ENCODE measurements at places on chromosomes 2 and 18.

DNA sequence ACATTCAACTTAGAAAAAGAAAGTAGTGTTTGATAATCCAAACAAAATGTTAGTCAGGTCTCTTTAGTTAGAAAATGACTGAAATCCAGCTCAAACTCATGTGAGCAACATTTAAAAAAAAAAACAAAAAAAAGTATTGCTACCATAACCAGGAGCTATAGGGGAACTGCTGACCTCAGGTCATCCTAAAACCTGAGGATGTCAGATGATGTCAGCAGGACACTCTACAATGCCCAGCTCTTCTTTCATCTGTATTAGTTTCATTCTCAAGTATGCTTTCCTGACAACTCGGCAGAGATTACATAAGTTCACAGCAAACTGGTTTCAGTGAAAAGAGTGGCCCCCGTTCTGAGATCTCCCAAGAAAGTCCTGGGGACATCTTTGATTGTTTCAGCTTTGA, 4.2 kb upstream of the ESCO1 start:
- no peak for DNase-seq

- peak; percentile 96 for DNase-seq
Observed at GRCh38 chr2:74421221-74421870, at the start of the genes C2orf81 and WDR54. TSS of gene C2orf81 (minus strand) at chr2:74421619. CDS start at chr2:74421560, 59 bp downstream. TSS of gene WDR54 (plus strand) at chr2:74421730. CDS start at chr2:74422154, 424 bp downstream.

GRCh38 chr2:217694291-217694690, 308.5 kb downstream of the TNS1 start:
- no peak for DNase-seq

DNA sequence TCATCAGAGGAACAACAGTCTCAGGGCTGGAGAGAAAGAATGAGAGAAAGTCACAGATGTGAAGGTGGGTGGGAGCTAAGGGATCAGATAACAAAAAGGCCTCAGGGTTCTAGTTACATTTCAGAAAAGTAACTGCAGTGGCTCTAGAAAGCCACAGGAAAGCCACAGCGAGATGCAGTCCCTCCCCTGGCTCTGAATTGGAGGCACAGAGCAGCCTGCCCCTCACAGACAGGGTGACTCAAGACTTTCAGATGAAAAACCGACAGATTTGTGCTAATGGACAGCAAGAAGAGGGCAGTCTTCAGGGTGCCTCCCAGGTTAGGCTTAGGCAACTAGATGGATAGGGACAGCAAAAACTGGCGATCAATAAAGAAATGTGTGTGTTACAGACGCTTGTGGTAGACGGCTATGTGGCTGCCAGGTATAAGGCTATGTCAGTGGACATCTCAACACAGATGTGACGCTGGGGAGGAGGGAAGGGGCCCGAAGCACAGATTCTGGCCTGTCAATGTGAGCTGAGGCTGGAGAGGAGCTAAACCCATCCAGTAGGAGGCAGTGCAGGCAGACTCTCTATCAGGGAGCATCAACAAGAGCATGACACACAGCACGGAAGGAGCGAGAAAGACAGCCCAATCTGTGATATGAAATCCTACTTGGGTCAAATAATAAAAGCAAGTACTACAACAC, 26.2 kb downstream of the UNC50 start:
- DNase-seq: no peak

- no peak for DNase-seq
Observed at GRCh38 chr18:60191926-60192325, 180.6 kb downstream of the MC4R start.

GRCh38 chr18:3528231-3528630, 78.3 kb downstream of the TGIF1 start:
- no peak for DNase-seq

- DNase-seq: no peak
Observed at GRCh38 chr2:224165901-224166319, 126.8 kb upstream of the SERPINE2 start.

DNA sequence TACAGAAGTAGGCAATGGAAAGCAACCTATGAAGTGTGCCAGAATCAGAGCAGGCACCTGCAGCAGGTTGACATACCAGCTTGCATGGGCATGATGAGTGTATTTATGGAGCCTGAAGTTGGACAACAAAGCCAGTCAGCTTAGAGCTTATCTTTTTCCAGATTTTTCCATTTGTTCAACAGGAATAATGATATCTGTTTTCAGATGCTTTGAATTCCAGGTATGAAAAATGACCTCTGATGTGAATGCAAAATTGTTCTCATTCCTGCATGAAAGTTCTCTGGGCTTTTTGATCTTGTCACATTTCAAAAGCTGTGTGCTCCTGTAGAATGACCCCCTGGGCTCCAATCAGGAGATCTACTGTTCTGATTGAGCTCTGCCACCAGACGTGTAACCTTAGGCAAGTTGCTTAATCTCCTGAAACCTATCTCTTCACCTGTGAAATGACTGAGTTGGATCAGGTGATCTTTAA, 38.2 kb upstream of the VIT start:
- no peak for DNase-seq

GRCh38 chr2:120748310-120748709, 12.6 kb downstream of the GLI2 start:
- no peak for DNase-seq

DNA sequence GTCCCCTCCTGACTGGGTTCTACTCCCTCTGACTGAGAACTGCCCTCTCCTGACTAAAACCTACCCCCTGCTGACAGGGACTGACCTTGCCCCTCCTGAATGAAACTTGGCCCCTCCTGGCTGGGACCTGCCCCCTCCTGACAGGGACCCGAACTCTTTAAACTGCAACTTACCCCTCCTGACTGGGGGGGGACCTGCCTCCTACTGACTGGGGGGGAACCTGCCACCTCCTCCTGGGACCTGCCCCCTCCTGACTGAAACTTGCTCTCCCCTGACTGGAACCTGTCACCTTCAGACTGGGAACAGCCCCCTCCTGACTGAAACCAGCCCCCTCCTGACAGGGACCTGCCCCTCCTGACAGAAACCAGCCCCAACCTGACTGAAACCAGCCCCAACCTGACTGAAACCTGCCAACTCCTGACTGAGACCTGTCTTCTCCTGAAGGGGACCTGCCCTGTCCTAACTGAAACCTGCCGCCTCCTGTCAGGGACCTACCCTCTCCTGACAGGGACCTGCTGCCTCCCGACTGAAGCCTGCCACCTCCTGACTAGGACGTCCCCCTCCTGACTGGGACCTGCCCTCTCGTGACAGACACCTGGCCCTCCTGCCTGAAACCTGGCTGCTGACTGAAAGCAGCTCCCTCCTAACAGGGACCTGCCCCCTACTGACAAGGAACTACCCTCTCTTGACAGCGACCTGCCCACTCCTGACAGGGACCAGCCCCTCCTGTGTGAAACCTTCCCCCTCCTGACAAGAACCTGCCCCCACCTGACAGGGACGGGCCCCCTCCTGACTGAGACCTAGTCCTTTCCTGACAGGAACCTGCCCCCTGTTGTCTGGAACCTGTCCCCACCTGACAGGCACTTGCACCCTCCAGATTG, 87.1 kb downstream of the PXDN start:
- DNase-seq: no peak

GRCh38 chr2:122034777-122035176, 279.3 kb downstream of the TSN start:
- DNase-seq: no peak

DNA sequence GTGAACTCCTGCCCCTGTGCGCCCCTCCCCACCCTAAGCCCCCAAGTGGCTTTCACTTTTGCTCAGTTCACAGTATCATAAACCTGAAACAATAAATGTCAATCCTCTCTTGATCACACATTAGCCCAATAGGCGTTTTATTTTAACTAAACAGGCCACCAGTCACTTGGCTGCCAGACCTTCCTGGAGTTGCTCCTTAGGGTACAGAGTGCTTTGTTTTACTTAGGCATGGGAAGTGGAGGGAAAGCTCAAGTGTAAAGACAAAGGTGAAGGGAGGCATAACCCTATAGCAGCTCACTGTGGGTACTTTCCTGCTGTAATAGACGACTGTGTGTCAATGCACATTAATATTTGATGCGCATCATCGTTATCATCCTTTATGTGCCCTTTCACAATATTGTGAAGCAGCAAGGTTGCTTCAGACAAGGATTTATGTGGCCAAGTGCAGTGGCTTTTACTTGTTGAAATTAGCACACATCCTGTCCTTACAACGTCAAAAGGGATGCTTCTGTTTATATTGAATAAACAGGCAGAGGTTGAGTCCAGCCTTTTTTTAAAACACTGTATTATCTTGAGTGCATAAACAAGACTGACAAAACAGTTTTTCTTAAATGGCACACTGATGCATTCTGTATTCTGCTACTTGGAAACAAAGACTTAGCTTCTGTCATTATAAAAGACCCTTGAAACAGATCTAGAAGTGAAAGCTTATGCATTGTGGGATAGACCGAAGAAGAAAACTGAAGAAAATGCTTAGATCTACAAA, 168.5 kb downstream of the TMEFF2 start:
- DNase-seq: no peak

DNA sequence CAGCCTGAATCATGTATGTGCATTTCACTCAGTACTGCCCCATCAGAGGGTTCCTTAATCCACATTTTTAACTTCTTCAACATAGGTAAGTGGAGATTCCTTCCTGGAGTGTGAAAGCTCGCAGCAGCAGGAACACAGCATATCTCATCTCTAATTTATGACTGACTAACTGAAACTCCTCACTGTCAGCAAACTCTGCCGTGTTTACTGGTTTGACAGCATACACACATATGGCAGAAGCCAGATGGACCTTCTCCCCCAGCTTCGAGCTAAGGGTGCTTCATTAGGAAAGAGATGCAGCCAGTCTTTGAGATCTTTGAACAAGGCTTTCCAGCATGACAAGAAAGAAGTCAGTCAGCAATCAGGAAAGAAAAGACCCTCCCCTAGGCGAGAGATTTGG, 200.3 kb upstream of the ACVR2A start:
- no peak for DNase-seq

DNA sequence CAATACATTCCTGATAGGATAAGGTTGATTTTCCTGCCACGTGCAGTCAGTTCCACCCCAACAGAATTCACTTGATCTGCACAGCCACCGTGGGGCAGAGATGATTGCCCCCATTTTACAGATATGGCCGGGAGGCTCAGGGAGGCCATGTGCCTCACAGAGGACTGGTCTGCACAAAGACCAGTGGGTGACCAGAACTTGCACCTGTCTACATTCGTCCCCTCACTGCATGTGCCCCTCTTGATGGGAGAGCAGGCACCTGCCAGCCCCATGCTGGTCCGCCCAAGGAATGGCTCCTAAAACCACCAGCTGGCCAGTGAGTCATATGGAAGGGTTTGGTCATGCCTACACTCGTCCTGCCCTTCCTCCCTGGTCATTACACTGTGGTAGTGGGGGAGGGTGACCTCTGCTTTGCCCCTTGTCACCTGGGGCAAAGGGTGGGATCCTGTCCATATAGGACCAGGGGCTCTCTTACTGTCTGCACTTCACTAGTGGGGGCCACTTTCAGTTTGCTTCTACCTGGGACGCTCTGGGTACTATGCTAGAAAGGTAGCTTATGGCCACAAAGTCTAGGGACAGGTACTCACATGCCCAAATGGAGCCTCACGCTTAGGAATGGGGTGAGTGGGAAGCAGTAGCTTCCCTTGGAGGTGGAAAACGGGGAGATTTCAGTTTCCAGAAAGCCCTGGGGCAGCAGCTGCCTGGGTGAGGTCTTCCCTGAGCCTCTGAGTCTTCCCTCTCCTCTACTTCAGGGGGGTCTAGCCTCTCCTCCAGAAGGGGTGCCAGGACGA, 14.7 kb downstream of the RRM2 start:
- no peak for DNase-seq

GRCh38 chr2:98180456-98180855, 93.5 kb downstream of the VWA3B start:
- no peak for DNase-seq
